HT1080 (cell line): ENCODE measurements at places on chromosomes 11 and 22. TPM values are rescaled to one million over a fixed set of nuclear protein-coding genes. Genes with fewer than 3 reads are reported as not detected.

The ZNF280B gene
- total RNA-seq = 1.7 and 2.1 TPM in 2 replicates

The LMF2 gene
- 36.7 and 54.3 TPM in 2 replicates for total RNA-seq

The ENTHD1 gene
- not detected in 2 replicates for total RNA-seq

The SCUBE2 gene
- 0.71 and 1.5 TPM in 2 replicates for total RNA-seq

The KCNK4 gene
- total RNA-seq = not detected in 2 replicates

The FGF4 gene
- not detected in 2 replicates for total RNA-seq

The TBC1D10A gene
- 11.1 and 12.9 TPM in 2 replicates for total RNA-seq

The ZBTB16 gene
- total RNA-seq = not detected in 2 replicates

The LRRC10B gene
- not detected in 2 replicates for total RNA-seq

The SLC7A4 gene
- total RNA-seq = not detected in 2 replicates

The CDHR5 gene
- not detected in 2 replicates for total RNA-seq

The OAF gene
- total RNA-seq = 190 and 227 TPM in 2 replicates

The ATG13 gene
- 68.6 and 117 TPM in 2 replicates for total RNA-seq

DNA sequence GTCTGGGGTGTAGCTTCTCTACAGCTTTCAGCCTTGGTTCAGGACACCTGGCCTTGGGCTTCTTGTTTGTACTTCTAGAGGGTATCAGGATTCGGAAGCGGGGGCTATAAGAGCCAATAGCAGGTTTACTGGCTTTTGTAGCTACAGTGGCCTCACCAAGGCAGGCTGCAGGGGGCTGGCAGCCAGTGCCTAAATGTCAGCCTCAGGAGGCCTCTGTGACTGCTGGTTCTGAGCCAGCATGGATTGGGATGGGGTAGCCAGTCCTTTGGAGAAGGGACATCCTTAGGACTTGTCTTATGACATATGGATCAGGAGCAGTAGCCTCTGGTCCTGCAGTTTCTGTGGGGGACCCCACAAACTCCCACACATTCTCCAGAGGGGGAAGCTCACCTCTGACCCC lies 29.9 kb downstream of the EIF3F start:
- no peak for DNase-seq

- DNase-seq = no peak
Observed at GRCh38 chr22:28183078-28183860, 264.2 kb upstream of the PITPNB start.

DNA sequence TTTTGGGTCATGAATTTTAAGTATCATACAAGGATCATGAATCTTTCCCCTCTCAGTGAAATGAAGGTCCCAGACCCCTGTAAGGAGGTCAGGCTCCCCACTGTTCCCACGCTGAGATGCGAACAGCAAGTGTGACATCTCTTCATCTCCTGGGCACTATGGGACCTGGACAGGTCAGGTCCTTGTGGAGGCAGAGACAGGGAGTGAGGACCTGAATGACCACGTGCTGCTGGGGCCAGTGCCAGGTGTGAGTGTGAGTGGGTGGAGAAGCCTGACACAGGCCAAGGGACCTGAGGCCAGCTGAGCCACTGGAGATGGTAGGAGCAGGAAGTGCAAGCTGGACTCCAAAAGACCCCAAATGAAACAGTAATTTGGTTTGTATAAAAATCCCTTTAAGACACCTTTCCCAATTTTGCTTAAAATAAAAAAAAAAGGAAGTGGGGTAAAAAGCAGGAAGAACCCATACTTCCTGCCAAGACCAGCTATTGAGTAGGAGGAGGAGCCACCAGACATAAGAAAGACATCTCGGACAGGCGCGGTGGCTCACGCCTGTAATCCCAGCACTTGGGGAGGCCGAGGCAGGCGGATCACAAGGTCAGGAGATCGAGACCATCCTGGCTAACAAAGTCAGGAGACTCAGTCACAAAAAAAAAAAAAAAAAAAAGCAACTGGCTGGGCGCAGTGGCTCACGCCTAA lies 35.4 kb upstream of the SERPIND1 start:
- no peak for DNase-seq

DNA sequence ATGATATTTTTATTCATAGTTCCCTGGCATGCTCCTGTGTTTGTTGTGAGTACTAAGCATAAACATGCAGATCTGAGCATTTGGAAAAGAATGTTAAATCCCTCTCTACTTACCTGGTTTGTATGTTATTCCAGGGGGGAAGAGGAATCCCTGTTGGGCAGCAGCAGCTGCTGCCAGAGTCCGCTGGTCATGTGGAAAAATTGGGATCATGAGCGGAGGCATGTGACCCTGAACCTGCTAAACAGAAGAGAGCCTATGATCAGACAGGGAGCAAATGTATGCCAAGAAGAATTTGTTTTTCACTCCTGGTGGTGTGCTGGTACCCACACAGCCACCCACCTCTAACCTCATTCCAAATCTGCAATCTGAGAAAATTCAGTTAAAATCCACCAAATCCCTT lies 244.7 kb downstream of the SOX6 start:
- DNase-seq = no peak

GRCh38 chr11:119061256-119061655 lies 4.3 kb upstream of the HYOU1 start:
- no peak for DNase-seq

GRCh38 chr11:74780248-74781005 lies 31.8 kb downstream of the RNF169 start:
- DNase-seq = no peak

- no peak for DNase-seq
Observed at GRCh38 chr22:40030026-40030757, 35.4 kb downstream of the FAM83F start.

- no peak for DNase-seq
Observed at GRCh38 chr11:33920838-33921613, 29.1 kb upstream of the LMO2 start.

GRCh38 chr11:33268945-33269540 lies 11.9 kb downstream of the HIPK3 start:
- DNase-seq = peak; percentile 21

- DNase-seq = peak; percentile 26
Observed at GRCh38 chr11:65254724-65255123, 7.0 kb upstream of the POLA2 start.

GRCh38 chr11:29333993-29334775 lies 682.6 kb downstream of the KCNA4 start:
- peak; percentile 73 for DNase-seq

DNA sequence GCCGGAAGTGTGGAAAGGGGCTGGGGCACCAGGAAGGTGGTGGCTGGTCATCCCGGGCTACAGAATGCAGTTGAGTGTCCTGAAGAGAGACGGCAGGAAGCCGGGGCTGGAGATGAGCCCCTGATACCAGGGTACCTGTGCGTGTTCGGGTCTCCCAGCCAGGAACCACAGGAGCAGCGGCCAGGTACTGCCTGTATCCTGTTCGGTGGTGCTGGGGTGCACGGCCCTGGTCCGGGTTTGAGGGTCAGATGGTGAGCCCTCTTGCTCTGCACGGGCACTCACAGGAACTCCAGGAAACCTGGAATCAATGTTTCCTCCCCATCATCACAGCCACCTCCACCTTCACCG lies 253.1 kb upstream of the B3GAT1 start:
- no peak for DNase-seq

GRCh38 chr22:34738661-34739400 lies 327.1 kb upstream of the ISX start:
- DNase-seq = no peak

DNA sequence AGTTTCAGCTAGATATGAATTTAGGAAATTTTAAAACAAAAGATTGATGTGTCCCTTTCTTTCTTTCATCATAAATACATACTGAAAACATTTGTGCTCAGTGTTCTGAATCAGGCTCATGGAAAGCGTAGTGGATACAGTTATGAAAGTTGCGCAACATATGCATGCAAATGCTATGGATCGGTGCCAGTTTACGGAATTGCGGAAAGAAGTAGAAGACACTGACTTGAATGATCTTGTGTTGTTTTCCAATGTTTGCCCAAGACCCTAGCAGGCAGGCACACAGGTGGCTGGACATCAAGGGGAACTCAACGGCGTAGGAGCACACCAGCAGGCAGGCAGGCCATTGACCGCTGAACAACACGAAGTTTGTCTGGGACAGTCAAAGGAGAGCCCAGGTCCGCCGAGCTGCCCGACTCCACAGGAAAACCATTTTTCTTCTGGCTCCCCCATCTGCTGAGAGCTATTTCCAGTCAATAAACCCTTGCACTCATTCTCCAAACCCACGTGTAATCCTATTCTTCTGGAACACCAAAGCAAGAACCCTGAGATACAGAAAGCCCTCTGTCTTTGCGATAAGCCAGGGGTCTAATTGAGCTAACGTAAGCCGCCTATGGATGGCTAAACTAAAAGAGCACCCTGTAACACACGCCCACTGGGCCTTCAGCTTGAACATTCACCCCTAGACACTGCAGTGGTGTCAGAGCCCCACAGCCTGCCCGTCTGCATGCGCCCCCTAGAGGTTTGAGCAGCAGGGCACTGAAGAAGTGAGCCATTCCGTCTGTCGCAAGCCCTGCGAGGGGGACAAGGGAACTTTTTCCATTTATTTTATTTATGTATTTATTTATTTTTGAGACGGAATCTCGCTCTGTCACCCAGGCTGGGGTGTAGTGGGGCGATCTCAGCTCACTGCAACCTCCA lies 7.4 kb upstream of the BIRC3 start:
- no peak for DNase-seq

- DNase-seq = no peak
Observed at GRCh38 chr22:24434471-24435322, 7.3 kb downstream of the ADORA2A start.

DNA sequence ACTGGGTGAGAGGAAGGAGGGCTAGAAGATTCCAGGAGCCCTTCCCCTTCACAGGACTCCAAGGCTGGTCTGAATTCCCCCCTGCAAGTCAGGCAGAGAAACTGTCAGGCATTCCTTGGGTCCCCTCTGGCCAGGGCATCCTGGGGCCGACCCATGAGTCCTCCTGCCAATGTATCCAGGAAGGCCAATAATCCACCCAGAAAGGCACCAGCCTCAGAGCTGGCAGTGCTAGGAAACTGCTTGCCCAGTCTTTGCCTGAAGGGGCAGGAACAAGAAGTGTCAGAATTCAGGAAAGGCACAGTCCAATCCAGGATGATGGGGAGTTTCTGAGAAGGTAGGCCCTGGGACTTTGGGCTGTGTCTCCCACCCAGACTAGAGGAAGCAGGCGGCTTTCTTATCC lies 41.0 kb downstream of the BUD13 start:
- DNase-seq = no peak

- DNase-seq = no peak
Observed at GRCh38 chr11:133832991-133833897, 12.1 kb downstream of the SPATA19 start.

- no peak for DNase-seq
Observed at GRCh38 chr11:9176550-9176949, 85.2 kb upstream of the SCUBE2 start.

- no peak for DNase-seq
Observed at GRCh38 chr11:67516806-67517205, 6.4 kb downstream of the CABP2 start.

DNA sequence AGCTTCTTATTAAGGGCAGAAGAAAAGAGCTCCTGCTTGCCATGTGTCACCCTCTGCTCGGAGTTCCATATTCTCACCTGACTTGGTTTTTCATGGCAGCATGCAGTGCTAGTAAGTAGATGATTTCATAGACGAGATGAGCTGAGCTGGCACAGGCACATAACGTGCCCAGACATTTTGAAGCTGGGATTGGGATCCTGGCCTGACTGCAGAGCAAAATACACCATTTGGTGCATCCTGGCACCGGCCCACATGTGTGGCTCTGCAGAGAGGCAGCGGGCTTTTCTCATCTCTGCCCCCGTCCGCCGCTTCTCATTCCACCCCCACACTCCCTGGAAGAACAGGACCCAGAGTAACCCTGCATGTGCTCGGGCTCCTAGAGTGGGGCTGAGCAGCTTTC lies 24.8 kb downstream of the FAM118A start:
- no peak for DNase-seq

- DNase-seq = no peak
Observed at GRCh38 chr11:46664612-46665011, 35.8 kb downstream of the ARHGAP1 start.

DNA sequence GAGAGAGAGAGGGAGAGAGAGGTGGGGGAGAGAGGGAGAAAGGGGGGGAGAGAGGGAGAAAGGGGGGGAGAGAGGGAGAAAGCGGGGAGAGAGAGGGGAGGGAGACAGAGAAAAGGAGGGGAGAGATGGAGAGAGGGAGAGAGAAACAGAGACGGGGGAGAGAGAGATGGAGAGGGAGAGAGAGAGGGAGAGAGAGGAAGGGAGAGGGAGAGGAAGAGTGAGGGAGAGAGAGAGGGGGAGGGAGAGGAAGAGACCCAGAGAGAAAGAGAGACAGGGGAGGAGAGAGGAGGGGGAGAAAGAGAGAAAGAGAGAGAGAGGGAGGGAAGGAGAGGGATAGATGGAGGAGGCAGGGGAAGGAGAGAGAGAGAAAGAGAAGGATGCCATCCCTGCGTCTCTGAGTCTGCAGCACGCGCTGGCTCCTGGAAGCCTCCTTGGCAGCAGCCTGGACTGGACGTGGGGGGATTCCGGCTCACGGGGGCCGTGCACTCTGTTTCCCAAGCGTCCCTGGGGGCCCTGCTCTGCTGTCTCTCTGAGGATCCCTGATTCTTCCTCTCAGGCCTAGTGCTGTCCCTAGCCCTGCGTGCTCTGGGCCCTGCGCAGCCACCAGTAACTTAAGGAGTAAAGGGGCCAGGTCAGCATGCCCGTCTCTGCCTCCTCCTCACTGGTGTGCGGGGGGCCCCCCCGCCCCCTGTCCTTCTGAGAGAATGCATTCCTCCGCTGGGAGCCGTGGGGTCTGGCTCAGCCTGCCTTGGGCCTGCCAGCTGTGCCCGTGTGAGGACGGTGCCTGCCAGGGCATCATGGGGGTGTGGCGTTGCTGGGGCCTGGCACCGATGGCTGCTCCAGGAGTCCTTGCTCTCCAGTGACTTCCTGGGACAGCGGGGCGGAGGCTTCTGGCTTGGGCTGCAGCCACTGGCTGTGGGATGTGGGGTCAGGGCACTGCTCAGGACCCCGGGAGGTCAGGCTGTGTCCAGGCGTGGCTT lies 429.5 kb downstream of the TBC1D22A start:
- DNase-seq = no peak
